Activated CD4-positive, alpha-beta T cell treated with anti-CD3 and anti-CD28 coated beads, Interleukin-2, amount 50 U/mL, for 16 hours (primary cell): ENCODE measurements at places on chromosomes 11 and 22.

DNA sequence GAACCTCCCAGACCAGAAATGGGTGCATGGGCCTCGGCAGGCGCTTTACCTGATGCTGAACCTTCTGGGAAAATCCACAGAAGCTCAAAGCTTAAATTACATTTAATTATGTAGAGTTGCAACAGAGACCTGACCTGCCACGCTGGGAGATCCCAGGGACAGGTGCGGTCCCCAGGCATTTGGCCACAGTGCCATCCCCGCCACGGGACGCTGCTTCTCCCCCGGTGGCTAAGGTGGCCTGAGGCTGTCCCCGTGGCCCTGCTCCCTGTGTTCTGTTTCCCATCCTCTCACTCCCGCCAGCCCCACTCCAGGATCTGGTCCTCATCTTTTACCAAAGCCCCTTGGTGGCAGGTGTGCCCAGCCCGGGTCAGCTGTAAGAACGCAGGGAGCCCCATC lies 39.6 kb downstream of the GRAMD4 start:
- no peak for DNase-seq

- no peak for DNase-seq
Observed at GRCh38 chr11:60947700-60948099, 4.3 kb downstream of the SLC15A3 start.

- DNase-seq, result no peak
Observed at GRCh38 chr11:131628739-131629138, 258.3 kb downstream of the NTM start.

GRCh38 chr11:77287136-77287535 lies 14.3 kb downstream of the GDPD4 start:
- DNase-seq, result no peak

DNA sequence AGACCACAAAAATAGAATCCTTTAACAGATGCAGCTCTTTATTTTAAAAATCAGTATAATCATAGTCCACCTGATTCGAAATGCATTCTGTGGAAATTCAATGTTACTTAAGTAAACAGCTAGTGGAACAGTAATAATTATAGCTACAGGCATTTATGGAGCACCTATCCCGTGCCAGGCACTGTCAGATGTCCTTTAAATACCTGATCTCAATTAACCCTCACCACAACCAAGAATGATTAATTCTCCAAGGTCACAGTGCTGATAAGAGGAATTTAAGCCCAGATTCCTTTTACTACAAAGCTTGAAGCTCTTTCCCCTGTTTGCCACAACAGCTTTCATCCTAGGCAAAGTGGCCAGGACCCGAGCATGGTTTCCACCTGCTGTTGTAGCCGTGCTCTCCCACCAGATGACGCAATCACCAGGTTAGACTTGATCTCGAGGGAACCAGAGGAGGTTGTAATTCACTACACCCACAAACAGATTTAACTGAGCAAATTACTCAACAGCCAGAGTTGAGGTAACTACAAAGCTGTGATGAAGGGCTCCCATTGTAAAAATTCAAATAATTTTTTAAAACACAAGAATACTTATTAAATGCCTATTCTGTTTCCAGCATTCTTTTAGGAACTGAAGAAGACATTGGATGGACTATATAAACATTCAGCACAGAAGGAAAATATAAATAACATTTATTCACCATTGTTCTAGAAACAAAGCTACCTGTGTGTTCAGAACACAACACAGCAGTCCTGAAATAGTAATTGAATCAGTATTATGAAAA lies 10.3 kb downstream of the PRDM10 start:
- DNase-seq, result peak; percentile 23

DNA sequence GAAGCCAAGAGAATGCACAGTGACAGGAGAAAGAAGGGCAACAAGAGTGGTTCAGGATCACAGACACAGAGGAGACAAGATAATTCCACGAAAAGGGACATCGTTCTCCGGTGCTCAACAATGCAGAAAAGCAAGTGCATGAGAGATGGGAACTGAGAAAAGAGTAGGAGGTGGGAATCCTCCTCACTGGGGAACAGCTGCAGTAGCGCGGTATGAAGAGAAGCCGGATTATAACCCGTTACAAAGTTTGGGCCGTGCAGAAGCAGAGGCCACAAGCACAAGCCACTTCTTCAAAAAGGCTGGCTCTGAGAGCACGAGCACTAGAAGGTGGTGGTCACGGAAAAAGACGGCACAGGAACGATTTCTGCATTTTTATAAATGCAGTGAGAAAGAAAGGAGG lies 114.2 kb upstream of the BID start:
- DNase-seq, result no peak

DNA sequence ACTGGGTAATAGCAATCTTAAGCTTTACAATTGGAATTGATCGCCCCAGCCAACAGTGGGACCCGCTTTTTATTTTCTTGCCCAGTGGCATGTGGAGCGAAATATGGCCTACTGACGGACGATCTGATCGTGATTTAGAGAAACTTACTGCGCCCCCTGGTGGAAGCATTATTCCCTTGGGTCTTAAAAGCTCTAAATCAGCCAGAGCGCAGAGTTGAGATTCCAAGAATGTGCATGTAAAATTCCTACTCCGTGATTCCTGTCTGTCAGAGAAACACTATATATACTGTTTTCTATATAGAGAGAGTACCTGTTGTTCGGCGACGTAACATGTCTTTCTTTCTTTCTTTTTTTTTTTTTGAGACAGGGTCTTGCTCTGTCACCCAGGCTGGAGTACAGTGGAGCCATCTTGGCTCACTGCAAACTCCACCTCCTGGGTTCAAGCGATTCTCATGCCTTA lies 3.7 kb upstream of the DPF2 start:
- peak; percentile 87 for DNase-seq

GRCh38 chr11:60633645-60634044 lies 65.8 kb upstream of the MS4A8 start:
- DNase-seq, result no peak

DNA sequence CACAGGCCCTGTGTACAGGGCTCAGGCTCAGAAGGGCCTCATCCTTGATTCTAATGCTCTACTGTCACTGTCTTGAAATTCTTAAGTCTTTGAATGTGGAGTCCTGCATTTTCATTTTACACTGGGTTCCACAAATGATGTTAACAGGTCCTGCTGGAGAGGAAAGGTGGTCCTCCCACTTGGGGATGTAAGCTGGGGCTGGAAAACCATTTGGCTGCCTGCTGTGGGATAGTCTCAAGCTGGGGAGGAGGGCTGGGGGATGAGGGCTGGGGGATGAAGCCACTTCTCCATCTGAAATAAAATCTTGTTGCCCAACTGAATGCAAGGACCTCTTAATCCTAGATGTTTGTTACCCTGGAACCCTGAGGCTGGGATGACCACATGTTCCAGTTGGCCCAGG lies 423.0 kb downstream of the TENM4 start:
- no peak for DNase-seq

GRCh38 chr11:59053387-59053786 lies 32.7 kb upstream of the GLYATL1B start:
- peak; percentile 71 for DNase-seq

DNA sequence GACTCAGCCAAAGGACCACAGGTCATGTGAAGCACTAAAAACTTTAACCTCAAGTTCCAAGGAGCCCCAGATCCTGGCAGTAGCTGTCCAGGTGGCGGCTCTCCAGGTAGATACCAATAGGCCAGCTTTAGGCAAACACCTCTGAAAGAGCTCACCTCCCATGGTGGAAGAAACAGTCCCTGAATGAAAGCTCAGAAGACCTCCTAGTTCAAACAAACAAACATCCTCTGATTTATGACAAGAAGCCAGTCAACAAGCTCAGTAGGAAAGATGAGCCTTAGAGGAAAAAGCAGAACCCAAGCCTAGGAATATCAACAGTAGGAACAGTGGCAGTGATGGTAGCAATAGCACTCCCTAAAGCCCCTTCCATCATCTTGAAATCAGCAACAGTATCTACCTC lies 17.2 kb downstream of the ABTB2 start:
- no peak for DNase-seq

- no peak for DNase-seq
Observed at GRCh38 chr11:123378096-123378495, 52.0 kb upstream of the GRAMD1B start.

GRCh38 chr11:11748706-11749365 lies 92.9 kb upstream of the USP47 start:
- DNase-seq, result no peak

DNA sequence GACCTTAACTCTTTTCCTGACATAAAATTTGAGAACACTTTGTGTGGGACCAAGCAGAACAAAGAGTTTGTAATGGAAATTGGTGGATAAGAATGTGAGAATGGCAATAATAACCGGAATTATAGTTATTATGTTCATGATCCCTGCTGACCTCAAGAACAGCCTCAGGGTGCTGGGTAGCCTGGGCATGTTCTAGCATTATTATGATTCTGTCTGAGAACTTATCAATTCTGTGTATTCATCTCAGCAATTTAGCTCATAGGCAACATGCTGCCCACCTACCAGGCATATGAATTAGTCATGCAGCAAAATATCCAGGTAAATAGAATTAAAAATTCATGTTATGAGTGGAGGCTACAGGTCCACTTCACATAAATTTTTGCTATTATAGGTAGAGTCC lies 61.9 kb downstream of the CTSC start:
- DNase-seq, result no peak

- DNase-seq, result no peak
Observed at GRCh38 chr11:112177589-112177988, 2.3 kb downstream of the BCO2 start.

- DNase-seq, result no peak
Observed at GRCh38 chr22:46625113-46625842, 5.1 kb downstream of the GRAMD4 start.

DNA sequence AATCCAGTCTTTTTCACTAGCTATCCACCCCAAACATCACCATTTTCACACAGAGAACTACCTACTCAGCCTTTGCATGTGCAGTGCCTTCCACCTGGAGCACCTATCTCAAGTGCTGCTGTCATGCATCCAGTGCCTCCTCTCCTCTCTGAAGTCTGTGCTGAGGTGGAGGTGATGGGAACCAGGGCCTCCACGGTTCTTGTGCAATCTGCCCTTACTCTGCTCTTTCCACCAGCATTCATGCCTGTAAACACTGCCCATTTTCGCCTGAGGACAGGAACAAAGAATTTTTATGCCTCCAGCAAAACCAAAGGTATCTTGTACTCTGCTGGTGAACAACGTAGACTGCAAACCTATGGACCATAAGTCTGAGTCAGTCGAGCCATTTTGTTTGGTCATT lies 27.0 kb downstream of the PITPNB start:
- no peak for DNase-seq

- DNase-seq, result no peak
Observed at GRCh38 chr22:50367778-50368500, 24.8 kb downstream of the PPP6R2 start.

- DNase-seq, result peak; percentile 77
Observed at GRCh38 chr22:36541831-36542411, 13.0 kb upstream of the EIF3D start.

- no peak for DNase-seq
Observed at GRCh38 chr22:49461674-49462073, 366.0 kb downstream of the BRD1 start.

- DNase-seq, result no peak
Observed at GRCh38 chr11:58006940-58007339, 16.7 kb upstream of the OR9Q1 start.

- DNase-seq, result no peak
Observed at GRCh38 chr22:40451210-40451609, 80.8 kb downstream of the SGSM3 start.

- DNase-seq, result no peak
Observed at GRCh38 chr22:37283393-37283937, 1.2 kb downstream of the CYTH4 start.

- no peak for DNase-seq
Observed at GRCh38 chr11:115930291-115930690, 426.1 kb upstream of the CADM1 start.

DNA sequence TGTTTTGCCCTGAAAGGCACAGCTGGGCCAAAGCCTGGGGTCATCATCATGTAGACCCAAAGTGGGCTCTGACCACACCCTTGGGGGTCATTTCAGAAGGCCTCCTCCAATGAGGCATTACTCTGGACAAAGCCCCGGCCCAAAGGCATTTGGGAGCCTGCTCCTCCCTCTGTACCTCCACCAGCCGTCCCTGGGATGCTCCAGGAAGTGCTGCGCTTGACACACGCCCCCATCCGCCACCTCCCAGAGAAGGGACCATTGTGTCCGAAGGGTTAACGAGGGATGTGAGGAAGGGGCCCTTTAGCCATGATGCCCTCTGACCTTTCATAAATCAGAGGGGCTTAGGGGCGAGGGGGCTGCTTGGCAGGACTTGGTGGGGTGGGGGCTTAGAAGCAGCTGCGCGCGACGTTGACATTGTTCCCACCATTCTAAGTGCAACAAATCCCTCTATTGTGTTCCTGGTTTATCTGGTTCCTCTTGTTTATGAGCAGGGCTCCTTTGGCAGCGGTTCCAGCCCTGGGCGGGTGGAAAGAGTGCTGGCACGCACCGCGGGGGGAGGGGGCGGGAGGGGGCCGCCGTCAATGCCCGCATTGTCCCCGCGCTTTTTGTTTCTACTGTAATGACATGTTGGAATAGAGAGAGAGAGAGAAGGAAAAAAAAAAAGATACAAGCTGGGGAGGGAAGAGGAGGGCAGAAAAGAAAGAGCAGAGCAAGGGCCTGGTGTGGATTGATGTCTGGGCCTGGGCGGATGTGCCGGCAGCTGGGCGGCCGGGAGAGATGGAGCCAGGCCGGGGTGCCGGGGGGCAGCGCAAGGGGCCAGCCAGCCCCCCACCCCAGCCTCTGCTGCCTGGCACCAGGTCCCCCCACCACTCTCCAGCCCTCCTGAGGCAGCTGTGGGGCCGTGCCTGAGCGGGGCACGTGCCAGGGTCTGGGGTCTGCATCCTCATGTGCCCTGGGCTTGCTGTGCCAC lies 32.1 kb upstream of the SOX10 start:
- DNase-seq, result no peak

GRCh38 chr22:49048591-49048990 lies 779.1 kb downstream of the BRD1 start:
- DNase-seq, result no peak

DNA sequence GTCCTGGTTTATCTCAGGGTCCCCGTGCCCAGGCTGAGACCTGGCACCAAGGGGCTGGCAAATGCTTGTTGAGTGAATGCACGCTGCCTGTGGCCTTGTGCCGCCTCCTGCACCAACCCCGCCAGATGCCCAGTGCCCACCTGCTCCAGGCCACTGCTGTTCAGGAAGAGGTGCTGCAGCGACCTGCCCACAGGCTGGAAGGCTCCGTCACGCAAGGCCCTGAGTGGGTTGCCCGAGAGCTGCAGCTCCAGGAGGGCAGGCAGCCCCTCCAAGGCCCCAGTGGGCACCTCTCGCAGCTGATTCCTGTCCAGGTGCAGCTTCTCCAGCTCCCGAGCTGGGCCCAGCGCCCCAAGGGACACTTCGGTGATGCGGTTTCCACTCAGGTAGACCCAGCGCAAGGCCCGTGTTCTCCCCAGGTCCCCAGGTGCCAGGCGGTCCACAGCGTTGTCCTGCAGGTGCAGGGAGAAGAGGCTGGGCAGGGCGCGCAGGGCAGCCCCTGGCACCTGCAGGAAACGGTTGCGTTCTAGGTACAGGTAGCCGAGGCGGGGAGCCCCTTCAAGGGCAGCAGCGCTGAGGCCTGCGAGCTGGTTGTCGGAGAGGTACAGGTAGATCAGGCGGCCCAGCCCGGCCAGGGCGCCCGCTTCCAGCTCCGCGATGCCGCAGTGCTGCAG lies 3.6 kb downstream of the CHADL start:
- no peak for DNase-seq

- DNase-seq, result no peak
Observed at GRCh38 chr11:76801736-76802135, 18.6 kb downstream of the TSKU start.
